ENCODE measurements at places on chromosomes 1 and 21.
A peak's percentile ranks its signal among the peaks of the same experiment; 100 is the strongest.

DNA sequence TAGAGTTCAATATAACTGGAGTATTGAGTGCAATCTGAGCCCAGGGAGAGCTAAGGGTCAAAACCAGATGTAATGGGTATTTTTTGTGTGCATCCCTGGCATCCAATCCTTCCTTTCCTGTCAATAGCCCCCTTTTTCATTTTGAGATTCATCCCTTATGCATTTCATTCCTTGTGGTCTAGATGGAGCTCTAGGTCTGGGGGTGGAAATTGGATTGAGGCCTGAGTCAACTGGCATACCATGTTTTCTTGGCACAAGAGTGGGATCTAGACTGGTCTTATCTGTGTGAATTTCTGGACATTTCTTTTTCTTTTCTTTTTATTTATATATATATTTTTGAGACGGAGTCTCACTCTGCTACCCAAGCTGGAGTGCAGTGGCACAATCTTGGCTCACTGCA is 67.3 kb upstream of the RAB3GAP2 start:
- DNase-seq: no peak

DNA sequence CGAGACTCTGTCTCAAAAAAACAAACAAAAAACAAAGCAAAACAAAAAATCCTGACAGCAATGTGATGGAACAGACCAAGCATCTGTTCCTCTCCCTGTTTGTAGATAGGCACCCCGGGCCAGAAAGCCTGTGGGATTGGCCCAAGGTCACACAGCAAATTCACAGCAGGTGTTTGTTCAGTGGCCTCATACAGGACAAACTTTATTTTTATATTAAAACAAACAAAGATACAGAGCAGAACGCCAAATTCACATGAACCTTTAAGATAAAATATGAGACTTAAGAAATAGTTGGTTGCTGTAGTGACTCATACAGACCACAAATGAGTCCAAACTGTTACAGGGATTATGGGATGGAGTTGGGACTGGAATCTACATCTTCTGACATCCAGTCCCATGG is 2.3 kb upstream of the CELA2A start:
- no peak for DNase-seq

- no peak for DNase-seq
Observed at GRCh38 chr1:111719674-111720132, 19.5 kb downstream of the INKA2 start.

- no peak for DNase-seq
Observed at GRCh38 chr1:54800041-54800898, 853 bp downstream of the TTC22 start.

DNA sequence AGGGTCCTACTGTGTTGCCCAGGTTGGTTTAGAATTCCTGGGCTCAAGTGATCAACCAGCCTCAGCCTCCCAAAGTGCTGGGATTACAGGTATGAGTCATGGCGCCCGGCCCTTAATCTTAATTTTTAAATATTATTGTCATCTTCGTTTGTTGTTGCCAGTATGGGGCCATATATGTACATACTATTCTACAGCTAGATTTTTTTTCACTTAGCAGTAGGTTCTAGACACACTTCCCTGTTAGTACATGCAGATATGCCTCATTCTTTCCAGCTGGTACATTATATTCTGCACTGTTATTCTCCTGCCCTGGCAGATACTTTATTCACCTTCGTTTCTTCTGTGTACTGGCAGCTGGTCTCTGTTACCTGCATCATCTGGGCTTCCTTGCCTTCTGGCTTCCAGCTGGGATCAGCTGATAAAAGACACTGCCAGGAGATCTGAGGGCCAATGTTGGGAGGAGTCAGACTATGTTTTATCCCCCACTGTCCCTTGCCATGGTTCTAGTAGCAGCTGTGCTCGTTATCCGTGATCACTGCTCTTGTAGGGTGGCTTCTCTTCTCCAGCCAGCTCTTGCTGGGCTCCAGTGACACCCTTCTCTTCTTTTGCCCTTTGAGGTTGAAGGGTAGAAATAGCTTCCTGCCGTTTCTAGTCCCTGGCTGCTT is 24.7 kb downstream of the ST3GAL3 start:
- DNase-seq: no peak

DNA sequence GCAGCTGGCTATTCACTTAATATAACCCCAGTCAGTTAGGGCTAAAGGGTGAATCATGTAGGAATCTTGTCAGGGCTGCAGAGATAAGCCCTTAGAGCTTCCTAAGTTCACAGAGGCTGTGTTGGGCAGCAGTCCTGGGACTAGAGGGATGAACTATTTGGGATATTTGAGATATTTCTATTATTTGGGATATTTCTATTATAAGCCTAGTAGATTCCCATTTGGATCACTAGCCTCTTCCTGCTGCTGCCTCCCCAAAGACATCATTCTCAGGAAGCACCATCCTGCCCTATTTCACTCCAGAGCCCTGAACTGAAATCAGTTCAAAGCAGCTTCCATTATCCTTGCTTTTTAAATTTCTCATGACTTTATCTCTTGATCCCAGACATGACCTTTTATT is 501.3 kb downstream of the NUF2 start:
- DNase-seq: no peak

- DNase-seq: no peak
Observed at GRCh38 chr1:2602866-2603520, 16.4 kb downstream of the PRXL2B start.

DNA sequence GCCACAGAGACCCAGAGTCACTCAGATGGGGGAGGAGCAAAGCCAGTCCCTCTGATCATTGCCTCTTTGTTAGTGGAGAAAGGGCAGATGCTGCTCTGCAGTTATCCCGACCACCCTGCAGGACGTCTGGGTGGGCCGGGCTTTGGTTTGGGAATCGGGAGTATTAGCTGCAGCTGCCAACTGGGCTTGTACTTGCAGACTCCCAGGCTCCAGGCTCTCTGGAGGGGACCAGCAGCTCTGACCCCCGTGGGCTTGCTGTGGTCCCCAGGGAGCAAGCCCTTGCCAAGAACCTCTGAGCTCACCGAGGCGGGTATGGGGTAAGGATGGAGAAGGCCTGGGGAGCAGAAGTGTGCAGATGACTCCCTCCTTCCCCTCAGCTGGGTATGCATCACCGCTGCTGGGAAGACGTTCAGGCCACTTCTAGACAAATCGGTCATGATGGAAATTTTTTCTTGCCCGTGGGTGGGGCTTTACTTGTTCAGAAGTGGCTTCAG is 21.6 kb downstream of the MAPKAPK2 start:
- no peak for DNase-seq

- no peak for DNase-seq
Observed at GRCh38 chr1:100512803-100513352, 25.1 kb upstream of the GPR88 start.

DNA sequence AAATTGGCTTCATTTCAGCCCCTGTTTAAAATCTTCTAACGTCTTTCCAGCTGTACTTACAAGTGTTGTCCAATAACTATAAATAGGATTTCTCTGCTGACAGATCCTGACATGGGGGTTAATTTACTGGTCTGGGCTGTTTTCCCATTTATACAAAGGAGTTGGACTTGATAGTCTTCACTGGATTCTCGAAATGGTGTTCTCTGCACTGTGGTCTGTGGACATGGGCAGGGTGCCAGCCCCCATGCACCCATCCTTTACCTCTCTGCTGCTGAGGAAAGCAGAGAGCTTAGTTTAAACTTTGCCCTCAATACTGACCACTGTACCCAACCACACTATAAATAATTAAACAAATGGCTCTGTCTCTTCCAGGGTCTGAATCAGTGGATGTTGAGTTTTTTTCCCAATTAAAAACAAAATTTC is 5.2 kb downstream of the DIO1 start:
- no peak for DNase-seq

- no peak for DNase-seq
Observed at GRCh38 chr1:180266275-180267210, 36.5 kb downstream of the LHX4 start.

- no peak for DNase-seq
Observed at GRCh38 chr1:215405211-215405610, 161.9 kb upstream of the KCTD3 start.

GRCh38 chr1:94093996-94094395 is 27.0 kb downstream of the ABCA4 start:
- no peak for DNase-seq

GRCh38 chr1:54081306-54082270 is 28.2 kb downstream of the TCEANC2 start:
- peak; percentile 28 for DNase-seq

DNA sequence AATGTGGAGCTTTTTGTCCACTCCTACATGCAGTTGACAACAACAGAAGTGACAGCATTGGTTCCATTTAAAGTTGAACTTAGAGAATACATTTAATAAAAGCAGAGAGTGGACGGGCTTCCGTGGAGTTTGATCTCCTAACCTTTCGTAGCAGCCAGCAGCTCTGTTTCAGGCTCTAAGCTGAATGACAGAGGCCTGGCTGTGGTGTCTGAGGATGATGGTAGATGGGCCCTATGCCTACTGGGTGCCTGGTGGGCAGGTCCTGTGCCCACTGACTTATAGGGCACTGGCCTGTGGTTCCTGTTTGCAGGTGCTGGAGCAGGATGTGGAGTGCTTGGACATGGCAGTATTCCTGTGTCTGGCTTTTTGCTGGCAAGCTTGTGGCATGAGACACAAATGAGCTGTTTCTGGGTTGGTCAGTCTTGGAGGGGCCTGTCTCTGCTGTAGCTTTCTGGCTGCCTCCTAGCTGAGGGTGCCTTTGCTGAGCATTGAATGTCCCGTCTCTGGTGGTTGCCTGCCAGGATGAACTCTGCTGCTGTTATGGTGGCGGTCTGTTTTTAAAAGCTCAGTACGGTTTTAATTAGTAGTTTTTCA is 54.6 kb downstream of the PRDM2 start:
- DNase-seq: no peak

DNA sequence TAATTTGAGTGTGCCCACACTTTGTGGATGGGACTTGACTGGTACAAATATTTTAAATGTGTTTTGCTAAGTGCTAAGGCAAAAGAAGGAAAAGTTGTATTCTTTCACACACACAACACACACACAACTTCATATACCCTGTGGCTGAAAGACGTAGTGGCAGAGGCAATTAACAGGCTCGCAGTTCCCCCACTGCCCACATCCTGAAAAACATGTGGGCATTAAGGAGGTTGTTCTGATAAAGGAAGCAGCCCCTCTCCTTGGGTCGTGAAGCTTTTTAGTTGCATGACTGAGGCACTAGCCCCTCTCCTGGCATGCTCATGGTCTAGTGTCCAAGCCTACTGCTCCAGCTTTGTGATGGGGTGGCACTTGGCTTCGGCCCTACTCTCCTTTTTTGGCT is 14.3 kb upstream of the ADAM30 start:
- no peak for DNase-seq
